ENCODE measurements at places on chromosomes 6 and 20.

DNA sequence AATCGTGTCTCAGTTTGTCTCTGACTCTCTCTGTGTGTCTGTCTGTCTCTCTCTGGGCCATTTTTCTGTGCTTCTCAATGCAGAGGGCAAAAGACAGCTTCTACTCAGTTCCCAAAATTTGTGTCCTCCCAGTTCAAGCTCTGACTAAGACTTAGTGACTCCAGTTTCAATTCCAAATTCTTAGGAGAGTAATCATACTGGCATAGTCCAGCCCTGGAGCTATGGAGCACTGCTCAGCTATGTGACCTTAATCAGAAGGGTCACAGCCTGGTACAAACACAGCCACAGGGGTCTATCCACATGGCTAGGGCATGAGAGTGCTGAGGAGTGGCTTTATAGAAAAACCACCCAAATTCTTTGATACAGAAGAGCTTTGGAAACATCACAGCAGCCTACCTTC lies 91.9 kb downstream of the FOXF2 start:
- DNase-seq: no peak

DNA sequence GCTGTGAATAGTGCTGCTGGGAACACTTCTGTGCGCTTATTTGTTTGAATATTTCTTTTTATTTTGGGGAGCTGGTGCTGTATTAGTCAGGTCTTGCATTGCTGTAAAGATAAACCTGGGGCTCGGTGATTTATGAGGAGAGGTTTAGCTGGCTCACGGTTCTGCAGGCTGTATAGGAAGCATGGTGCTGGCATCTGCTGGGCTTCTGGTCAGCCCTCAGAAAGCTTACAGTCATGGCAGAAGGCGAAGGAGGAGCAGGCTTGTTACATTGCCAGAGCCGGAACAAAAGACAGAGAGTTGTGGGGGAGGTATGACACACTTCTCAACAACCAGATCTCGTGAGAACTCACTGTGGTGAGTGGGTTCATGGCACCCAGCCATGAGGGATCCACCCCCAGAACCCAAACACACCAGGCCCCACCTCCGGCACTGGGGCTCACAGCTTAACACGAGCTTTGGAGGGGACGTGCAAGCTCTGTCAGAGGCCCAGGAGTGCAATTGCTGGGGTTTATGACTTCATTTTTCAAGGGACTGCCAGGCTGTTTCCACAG lies 68.8 kb upstream of the GATA5 start:
- DNase-seq: no peak

DNA sequence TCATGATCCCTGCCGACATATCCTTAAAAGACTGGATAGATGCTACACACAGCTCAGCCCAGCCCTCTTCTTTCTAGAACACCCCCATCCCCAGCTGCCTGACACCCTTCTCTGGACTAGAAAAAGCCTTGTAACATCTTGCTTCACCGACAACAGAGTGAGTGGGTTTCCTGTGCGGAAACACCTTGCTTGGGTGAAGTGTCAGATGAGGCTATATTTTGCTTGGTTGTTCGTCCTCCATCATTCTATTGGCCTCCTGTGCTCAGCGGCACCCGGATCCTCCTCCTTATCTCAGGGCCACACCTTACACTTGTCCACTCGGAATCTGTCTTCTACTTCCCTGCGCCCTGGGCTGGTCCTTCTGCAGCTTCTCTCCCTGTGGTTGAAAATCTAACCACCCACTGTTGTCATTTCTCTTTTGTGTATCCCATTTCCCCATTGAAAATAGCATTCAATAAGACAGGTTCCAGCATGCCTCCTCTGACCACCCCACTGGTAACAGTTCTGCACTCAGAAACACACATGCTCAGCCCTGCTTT lies 101.3 kb upstream of the MLN start:
- DNase-seq: no peak

GRCh38 chr20:2385496-2385895 lies 4.8 kb downstream of the TGM6 start:
- no peak for DNase-seq

DNA sequence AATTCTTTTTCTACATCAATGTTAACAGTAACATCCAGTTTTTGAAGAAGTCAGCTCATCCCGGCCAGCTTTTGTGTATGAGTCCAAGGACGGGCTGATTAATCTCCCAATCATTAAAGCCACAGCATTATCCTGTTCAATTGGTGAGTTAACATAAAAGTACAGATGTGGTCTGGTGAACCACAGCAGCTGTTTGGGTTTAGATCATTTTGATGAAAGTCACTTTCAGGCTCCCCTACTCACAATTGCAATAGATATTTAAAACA lies 69.0 kb upstream of the NFATC2 start:
- no peak for DNase-seq
